ENCODE measurements at places on chromosomes 4 and X.

- DNase-seq = no peak
These were observed 84.3 kb downstream of the MTMR1 start for GRCh38 chrX:150777328-150777992.

- DNase-seq = no peak
These were observed 525 bp upstream of the CISD2 start for GRCh38 chr4:102868153-102868780.

GRCh38 chrX:19879181-19879580 is 8.2 kb downstream of the SH3KBP1 start:
- DNase-seq = no peak

DNA sequence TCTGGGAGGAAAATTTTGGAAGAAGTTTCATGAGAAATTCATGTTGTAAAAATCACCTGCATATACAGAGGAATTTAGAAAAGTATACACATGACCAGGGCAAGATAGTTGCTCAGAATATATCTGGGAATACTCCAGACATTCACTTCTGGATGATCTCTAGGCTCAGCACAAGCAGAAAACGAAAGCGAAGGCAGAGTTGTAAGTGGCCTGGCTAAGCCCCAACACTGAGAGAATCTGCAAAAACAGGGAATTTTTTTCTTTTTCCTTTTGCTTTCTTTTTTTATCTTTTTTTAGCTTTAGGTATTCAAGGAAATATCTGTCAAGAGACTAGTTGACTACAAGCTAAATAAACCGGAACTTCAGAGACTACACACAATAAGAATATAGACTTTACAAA is 207.2 kb downstream of the FGF13 start:
- no peak for DNase-seq

DNA sequence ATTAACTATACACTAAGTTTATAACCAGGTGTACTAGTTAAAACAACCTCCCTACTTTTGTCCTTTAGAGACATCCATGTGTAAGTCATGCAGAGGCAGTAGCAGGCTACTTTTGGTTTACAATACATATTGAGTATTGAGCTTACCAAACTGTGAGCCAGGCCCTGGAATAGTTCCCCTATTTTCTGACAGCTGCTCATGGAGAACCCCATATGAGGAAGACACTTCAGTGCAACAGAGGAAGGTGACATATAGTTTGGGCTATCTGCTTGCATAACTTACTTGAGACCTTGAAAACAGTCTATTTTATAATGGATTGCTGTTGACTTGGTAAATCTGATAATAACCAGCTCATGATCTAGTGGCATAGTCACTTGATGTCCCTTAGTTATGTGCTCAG is 190.5 kb downstream of the SH3BGRL start:
- DNase-seq = no peak

GRCh38 chr4:112448306-112449132 is 67.5 kb downstream of the NEUROG2 start:
- no peak for DNase-seq
